ENCODE measurements at places on chromosomes 2 and 18.

DNA sequence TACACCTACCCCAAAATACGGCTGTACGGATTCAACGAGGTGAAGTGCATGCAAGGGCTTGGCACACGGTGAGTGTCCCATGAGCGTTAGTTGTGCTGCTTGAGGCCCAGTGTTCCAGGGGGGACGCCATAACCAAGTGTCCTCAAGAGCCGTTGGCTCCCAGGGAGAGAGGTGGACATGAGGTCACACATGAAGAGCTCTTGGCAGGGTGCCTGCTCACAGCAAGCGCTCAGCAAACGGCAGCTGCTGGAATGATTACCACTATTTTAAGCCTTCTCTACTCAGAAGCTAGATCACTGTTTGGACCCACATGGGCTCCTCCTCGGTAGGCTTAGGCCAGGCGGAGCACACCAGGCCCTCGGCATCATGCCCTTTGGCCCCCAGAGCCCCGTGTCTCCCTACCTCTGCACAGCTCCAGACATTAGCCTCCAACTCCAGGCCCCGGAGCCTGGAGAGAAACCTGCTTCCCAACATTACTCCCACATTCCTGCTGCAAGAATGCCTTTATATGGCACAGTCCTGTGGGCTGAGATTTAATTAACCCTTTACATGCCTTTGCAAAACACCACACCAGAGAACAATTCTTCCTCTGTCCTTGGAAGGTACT, 68.4 kb upstream of the PPP1CB start:
- ATAC-seq = peak; percentile 77

DNA sequence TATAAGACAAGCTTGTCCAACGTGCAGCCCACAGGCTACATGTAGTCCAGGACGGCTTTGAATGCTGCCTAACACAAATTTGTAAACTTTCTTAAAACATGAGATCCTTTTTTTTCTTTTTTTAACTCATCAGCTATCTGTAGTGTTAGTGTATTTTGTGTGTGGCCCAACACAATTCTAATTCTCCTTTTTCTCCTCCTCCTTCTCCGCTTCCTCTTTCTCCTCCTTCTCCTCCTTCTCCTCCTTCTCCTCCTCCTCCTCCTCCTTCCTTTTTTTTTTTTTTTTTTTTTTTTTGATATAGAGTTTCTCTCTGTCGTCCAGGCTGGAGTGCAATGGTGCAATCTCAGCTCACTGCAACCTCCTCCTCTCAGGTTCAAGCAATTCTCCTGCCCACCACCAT, 39.3 kb upstream of the GTF2A1L start:
- no peak for ATAC-seq

GRCh38 chr2:233463586-233463985, 103.0 kb downstream of the USP40 start:
- no peak for ATAC-seq

DNA sequence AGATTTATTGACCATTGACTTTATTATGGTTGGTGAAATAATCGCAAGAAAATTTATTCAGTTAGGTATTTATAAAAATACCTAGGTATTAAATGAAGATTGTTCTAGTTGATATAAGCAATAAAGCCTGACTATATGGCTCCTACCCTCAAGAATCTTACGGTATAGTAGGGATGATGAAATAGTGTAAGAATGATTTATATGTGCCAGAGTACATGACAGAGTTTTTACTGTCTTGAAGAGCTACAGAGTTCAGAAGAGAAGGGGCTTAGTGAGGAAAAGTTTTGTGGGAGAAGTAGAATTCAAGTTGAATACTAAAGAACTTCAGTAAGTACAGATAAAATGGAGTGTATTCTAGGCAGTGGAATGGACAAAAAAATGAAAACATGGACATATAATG, 9.7 kb downstream of the CREB1 start:
- no peak for ATAC-seq

GRCh38 chr2:129074298-129074920, 755.7 kb upstream of the HS6ST1 start:
- no peak for ATAC-seq

DNA sequence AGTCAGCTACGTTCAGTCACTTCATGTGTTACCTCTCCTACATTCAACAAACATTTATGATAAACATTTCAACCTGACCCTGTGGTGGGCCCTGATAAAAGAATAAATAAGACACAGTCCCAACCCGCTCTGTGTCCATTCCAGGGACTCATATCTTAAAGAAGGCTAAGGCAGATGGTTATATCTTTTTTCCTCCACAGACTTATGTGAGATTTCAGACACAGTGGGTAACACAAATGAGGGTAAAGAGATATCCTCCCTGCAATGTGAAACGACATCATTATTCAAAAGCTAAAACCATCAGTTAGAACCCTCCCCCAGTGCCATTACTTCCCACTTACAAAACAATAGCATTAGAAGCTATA, 11.1 kb upstream of the HNRNPLL start:
- ATAC-seq = no peak

DNA sequence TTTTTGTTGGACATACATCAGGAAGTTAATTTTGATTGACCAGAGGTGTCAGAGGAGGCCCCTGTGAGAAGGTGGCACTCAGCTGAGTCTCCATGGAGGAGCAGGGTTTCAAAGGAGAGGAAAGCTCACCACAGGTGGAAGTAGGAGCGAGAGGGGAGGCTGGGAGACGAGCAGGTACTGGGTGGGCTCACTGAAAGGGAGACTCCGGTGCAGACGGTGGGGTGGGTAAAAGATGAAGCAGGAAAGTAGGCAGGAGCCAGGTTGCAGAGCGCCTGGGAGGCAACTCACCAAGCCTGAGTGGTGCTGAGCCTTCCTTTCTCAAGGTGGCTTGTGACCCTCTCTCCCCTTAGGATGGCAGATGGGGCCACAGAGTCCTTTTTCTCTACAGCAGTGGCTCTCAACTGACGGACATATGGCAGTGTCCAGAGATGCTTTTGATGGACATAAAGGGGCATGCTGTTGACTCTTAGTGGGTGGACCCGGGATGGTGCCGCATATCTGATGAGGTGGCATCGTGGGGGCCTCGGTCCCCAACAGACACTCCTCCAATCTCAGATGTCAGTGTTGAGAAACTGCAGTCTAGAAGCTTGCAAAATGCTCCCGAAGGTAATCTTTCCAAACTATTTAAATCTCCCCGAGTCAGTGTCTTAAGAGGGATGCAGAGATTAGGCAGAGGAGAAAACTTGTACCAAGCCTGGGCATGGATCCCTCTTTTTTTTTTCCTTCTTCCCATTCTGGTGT, 64.0 kb downstream of the LPIN1 start:
- no peak for ATAC-seq

- ATAC-seq = no peak
Observed at GRCh38 chr2:225009768-225010167, 32.5 kb downstream of the DOCK10 start.

DNA sequence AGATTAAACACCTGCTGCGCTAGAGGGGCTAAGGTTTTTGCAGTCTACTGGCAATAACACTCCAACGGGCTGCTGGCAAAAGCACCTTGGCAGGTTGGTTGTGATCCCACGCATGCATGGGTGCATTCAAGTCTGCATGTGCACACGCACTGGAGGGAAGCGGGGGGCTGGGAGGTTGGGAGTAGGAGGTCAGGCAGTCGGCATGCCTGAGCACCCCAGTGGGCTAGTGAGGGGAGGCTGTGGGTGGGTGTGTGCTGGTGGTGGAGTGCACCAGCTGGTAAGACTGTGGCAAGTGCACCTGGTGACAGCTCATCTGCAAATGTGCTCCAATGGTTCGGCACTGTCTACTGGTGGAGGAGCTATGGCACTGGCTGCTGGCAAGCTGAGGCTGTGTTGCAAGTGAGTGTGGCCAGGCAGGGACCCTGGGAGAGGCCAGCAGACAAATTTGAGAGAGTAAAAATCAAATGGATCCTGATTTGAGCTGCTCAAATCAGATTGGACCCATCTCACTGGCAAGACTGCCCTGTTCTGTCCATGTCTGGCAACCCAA, 460.6 kb upstream of the DSEL start:
- no peak for ATAC-seq

DNA sequence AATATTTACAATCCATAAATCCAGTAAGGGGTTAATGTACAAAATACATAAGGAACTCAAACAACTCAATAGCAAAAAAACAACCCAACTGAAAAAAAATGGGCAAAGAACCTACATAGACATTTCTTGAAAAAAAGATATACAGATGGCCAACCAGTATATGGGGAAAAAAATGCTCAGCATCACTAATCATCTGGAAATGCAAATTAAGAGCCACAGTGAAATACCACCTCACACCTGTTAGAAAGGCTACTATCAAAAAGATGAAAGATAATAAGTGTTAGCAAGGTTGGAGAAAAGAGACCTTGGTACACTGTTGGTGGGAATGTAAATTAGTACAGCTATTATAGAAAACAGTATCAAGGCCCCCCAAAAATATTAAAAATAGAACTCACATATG, 14.6 kb downstream of the AP1S3 start:
- no peak for ATAC-seq

- ATAC-seq = no peak
Observed at GRCh38 chr2:156837635-156838370, 401.6 kb downstream of the GPD2 start.

DNA sequence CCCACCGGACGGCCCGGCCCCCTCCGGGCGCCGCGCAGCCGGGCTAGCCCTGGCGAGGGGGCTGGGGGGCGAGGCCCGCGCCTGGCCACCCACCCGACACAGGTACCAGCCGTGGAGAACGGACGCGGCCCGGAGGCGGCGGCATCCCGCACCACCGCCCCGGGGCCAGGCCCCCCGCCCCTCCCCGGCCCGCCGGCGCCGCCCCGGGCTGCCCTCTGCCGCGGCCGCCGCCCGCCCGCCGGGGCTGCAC, 405 bp downstream of the SOS1 start:
- ATAC-seq = peak; percentile 18

GRCh38 chr2:10495311-10495987, 47.3 kb upstream of the ODC1 start:
- no peak for ATAC-seq

GRCh38 chr2:69789772-69790600, 39.5 kb upstream of the GMCL1 start:
- no peak for ATAC-seq

- ATAC-seq = no peak
Observed at GRCh38 chr2:159946326-159946999, 116.0 kb downstream of the PLA2R1 start.

DNA sequence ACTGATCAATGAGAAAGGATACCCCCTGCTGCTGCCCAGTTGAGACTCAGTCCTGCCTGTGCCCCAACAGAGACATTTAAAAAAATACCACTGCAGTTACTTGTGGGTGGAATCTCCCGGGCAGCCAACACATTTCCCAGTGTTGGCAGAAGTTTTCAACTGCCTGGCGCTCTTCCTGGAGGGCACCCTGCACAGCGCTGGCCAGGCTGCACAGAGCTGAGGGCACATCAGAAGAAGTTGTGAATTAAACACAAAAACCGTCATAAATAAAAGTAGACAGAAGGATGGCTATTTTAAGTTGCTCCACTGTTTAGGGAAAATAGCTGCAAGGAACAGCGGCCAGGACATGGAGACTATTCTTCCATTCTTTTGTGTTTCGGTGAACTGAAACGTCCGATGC, 110.2 kb upstream of the THOC1 start:
- ATAC-seq = peak; percentile 33

- ATAC-seq = no peak
Observed at GRCh38 chr2:102235491-102235890, 48.7 kb downstream of the IL1RL2 start.

GRCh38 chr2:39947294-39948015, 168.4 kb upstream of the THUMPD2 start:
- no peak for ATAC-seq

DNA sequence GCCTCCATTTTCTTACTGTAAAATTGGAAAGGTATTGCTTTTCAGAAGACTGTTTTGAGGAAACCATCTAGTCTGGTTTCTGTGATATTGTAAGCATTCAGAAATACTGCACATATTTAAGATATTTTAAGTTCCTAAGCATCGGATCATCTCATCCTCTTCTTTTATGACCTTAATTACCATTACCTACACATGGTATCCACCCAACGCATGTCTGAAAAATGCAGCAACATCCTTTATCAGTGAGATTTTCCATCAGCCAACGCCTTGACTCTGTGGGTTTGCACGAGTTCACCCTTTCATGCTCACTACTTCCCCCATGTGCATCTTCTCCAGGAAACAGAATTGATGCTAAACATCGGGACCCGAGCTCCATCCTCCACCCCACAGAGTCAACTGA, 84.3 kb downstream of the COL4A4 start:
- ATAC-seq = no peak

- ATAC-seq = no peak
Observed at GRCh38 chr2:74205596-74205995, 7.2 kb downstream of the MTHFD2 start.

- ATAC-seq = no peak
Observed at GRCh38 chr2:200302940-200303727, 3.4 kb upstream of the SPATS2L start.

DNA sequence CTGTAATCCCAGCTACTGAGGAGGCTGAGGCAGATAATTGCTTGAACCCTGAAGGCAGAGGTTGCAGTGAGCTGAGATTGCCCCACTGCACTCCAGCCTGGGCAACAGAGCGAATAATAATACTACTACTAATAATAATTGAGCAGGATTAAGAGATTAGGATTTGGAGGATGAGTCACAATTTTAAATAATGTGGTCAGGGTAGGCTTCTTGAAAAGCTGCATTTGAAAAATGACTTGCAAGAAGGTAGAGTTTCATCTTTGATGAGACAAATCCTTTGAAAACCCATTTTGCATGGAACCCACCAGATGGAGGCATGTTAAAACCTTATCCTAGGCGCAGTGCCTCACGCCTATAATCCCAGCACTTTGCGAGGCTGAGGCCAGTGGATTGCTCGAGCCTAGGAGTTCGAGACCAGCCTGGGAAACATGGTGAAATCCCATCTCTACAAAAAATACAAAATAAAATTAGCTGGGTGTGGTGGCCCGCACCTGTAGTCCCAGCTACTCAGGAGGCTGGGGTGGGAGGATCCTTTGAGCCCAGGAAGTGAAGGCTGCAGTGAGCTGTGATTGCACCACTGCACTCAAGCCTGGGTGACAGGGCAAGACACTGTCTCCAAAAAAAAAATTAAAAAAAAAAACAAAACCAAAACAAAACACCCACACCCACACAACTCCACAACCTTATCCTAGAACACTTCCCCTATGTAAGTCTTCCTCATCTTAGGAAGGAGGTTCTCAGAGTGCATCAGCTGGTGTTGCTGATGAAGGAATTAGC, 3.3 kb upstream of the ATP8B1 start:
- no peak for ATAC-seq

GRCh38 chr18:58405107-58405898, 223.6 kb downstream of the ALPK2 start:
- ATAC-seq = no peak

DNA sequence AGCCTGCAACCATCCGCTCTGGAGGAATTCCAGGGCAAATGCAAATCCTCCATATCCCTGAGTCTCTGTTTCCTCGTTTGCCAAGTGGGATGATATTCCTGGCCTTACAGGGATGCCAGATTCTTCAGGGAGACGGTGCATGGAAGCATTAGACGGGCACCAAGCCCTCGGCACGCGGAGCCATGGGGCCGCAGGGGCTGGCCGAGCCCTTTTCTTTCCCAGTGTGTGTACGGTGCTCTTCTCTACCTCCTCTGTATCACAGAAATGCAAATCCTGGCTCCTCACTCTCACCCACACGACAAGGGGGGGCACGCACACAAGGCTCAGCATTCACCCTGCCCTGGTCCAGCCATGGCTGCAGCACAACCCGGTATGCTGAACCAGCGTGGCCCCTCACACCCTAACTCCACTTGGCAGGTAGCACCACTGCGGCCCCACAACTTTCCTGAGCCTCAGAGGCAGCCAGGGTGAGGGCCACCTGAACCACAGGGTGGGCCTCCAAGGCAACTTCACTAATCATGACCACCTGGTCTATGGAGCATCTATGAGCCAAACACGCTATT, 64.1 kb upstream of the SALL3 start:
- no peak for ATAC-seq

GRCh38 chr2:163527381-163527780, 208.4 kb downstream of the FIGN start:
- ATAC-seq = no peak
